ENCODE measurements at places on chromosomes 11 and 22.

DNA sequence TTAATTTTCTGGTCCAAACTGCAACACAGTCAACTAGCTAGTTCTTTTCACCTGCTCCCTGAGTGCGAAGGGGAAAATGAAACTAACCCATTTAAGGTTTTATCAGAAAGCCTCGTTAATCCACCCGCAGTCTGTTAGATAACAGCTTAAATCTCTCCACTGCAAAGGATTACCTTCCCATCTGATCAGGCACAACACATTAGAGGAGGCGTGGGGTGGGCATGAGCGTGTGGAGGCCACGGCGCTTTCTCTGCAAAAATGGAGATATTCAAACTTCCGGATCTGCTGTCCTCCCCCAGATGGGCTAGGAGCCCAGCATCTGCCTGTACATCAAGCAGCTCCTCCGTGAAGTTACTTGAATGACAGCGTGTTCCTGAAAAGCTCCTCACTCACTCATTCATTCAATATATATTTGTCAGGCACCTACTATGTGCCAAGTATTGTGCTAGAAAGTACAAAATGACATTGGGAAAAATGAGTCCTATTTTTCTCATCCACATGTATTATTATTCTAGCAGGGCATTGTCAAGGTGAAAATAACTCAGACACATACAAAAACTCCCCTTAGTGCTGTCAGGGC is 13.5 kb upstream of the ANKK1 start:
- DNase-seq: no peak

GRCh38 chr11:47267876-47268275 is 2.1 kb upstream of the MADD start:
- no peak for DNase-seq

DNA sequence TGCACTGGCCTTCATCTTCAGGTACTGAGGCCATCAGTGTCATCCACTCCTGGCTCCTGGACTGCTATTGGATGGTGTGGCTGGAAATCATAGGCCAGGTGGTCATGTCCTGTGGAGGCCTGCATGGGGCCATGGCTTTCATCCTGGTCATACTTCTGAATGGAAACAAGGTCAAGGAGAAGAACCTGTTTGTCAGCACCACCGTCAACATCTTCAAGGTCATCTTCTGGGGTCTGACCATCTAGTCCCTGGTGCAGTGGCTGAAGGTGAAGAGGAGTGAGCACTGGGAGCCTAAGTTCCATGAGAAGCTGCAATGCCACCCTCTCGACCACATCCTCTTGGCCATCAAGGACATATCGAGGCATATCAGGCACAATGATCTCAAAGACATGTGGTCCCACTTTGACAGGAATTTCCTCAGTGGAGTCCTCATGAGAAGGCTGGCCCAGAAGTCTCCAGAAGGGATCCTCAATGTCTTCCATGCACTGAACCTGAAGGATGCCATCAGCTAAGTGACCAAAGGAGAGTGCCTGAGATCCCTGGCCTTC is 120.0 kb upstream of the SERPIND1 start:
- DNase-seq: no peak

GRCh38 chr22:37803195-37803638 is 4.5 kb upstream of the GCAT start:
- DNase-seq: no peak

DNA sequence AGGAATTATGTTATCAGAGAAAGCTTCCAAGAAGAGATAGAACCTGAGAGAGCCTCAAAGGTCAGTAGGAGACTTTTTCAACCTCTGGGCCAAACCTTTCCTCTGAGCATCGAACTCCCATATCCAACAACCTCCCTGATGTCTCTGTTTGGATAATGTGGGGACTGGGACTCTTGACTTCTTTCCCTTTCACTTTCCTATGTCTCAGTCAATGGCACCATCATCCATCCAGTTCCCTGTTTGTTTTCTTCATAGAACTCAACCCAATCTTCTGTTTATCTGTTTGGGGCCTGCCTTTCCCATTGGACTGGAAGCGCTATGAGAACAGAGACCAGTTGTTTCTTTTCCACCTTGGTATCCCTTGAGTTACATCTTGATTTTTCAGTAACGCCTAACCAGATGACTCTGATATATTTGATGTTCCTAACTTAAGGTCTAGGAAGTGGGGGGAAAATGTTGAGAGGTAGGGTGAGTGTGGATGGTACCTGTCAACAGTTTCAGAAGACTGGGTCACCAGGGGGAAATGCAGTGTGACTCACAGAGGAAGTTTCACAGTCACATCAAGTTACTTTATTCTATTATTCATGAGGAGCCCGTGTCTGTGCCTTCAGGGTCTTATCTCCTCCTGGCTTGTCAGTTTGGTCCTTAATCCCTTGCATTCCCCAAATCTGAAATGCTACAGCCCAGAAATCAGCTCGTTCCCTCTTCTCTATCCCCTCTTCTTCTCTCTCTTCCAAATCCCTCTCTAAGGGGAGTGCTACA is 4.5 kb upstream of the KCNE3 start:
- no peak for DNase-seq

GRCh38 chr11:72513411-72513810 is 79.1 kb upstream of the CLPB start:
- no peak for DNase-seq

DNA sequence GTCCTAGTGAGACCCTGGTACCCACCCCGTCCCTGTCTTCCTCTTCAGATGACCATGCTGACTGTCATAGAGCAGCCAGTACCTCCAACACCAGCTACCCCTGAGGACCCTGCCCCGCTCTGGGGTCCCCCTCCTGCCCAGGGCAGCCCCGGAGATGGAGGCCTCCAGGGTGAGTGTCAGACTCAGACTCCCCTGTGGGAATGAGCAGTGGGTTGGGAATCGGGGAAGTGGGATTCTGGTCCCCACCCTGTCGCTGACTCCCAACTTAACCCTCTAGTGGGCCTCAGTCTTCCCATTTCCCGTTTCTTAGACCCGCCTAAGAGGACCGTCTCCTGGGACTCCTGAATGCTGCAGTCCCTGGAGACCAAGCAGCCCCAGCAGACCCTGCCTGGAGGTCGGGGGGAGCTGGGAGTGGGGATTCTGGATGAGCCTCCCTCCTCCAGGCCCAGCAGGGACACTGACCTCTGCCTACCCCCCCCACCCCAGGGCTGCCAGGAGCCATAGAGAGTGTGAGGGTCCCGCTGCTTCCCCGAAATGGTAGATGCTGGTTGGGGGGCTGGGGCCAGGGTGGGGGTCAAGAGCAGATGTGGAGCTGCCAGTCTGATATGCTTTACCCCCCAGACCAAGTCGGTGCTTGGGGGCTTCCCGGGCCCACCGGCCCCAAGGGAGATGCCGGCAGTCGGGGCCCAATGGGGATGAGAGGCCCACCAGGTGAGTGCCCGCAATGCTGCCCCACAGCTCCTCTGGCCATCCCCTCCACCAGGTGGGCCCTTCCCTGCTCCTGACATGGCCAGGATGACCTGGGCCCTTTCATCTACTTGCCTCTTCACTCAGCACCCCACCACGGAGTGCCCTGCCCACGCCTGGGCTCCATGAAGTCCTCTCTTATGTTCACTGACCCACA is 25.5 kb downstream of the EMID1 start:
- DNase-seq: no peak

- DNase-seq: no peak
Measured at GRCh38 chr11:104390651-104391050, 226.7 kb upstream of the PDGFD start.

GRCh38 chr11:102564110-102564509 is 33.6 kb upstream of the MMP7 start:
- no peak for DNase-seq

- peak; percentile 94 for DNase-seq
Measured at GRCh38 chr11:77449060-77449521, 24.8 kb downstream of the PAK1 start.

DNA sequence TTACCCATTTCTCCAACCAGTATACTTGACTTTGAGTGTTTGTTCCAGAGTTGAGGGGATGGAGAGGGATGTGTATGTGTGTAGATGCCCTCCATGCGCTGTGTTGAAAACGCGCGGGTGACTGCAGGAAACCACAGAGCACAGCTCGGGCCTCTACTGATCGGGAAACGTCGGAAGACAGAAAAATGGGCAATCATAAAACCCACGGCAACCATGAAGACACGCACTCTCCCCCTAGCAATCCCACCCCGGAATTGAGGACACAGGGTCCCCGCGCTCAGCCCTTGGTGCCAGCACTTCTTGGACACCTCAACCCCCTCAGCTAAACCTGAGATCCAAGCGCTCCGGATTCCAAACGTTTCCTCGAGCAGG is 251 bp upstream of the UQCC3 start:
- peak; percentile 67 for DNase-seq

GRCh38 chr11:121733858-121734257 is 281.1 kb upstream of the SORL1-AS1 start:
- DNase-seq: no peak

- DNase-seq: no peak
Measured at GRCh38 chr22:37157516-37158285, 8.0 kb upstream of the IL2RB start.

DNA sequence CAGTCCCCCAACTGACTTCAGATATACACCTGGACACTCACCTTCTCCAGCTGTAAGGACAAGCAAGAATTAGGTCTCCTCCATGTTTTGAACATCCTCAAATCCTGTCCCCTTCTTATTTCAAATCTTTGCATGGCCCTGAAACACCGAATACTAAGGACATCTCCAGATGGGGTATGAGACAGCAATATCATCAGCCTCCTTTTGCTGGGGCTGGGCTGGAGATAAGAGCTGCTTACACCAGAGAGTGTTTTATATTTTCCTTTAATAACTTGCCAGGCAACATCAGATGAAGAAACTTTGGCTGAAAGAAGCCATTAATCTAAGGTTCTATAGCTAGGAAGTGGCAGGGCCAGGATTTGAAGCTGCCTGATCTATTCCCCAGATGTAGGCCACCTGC is 21.6 kb downstream of the TUG1 start:
- DNase-seq: no peak

DNA sequence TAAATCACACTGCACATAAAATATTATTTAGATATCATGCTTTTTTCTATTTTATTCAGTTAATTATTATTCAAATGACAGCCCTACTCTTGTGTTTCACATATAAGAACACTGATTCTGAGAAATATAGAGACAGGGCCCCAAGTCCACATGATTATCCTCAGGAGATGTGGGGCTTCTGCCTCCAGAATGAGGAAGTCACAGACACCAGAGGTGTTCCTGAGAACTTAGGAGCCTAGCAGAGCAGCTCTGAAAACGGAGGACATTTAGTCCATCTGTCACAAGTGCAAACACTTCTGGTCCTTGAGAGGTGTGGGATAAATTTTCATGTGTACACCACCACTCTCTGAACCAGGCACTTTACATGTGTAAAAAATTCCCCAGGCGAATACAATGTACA is 26.2 kb downstream of the TRIM66 start:
- DNase-seq: no peak

- no peak for DNase-seq
Measured at GRCh38 chr11:1157341-1157644, 460 bp upstream of the MUC5AC start.

- no peak for DNase-seq
Measured at GRCh38 chr22:39719559-39720450, 149.3 kb downstream of the CACNA1I start.

DNA sequence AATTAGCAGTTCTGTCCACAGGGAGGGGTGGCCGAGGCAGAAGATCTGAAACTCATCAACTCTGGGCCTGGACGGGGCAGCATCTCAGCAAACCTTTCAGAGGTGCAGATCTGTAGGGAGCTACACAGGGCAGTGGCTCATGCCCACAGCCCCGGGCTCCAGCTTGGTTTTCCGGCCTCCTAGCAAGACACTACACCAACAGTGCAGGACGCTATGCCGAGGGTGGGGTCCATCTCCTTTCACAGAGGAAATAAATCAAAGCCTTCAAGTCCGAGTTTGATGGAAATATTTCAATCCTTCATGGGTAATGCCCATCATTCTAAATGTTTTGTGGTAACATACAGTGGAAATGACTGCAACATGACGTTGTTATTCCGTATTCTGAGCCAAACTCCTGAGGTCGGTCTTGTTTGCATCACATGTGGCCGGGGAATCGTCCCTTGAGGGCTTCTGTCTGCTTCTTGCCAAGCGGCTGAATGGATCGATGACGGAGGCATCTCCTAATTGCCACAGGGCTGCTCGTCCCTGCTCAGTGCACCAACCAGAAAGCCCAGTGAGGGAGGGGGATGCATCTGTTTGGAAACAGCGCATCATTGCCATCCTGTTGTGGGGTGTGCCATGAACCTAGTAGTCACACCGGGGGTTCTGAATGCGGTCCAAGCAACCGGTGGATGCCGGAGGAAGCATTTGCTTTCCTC is 30.0 kb downstream of the LINC01488 start:
- DNase-seq: no peak

- DNase-seq: no peak
Measured at GRCh38 chr11:97158243-97158642, 768.4 kb downstream of the JRKL start.

DNA sequence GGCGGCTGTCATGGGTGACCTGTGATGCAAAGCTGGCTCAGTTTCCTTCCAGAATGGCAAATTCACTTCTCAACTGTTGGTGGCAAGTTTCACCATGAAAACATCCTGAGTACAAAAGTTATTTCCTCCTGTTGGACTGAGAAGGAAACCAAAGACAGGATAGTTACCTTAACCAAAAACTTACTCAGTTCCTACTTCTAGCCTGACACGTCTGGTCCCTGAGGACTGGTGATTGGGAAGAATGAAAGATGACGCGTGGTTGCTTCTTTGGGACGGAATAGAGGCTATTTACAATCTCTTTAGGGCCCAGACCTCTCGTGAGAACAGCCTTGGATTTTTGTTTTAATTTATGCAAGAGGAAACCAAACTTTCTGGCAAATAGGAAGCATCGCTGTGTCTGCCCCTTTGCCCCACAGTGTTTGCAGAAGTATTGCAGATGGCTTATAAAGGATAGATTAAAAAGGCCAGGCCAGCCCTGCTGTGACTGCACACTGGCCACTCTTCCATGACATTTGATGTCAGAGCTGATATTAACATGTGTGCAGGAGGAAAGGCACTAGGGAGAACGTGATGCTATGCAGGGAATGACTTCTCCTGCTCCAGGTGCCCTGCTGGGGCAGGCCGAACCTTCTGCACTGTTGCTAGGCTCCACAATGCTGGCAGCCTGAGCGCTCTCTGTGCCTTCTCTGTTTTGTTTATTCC is 7.6 kb downstream of the VPS26B start:
- peak; percentile 44 for DNase-seq

- DNase-seq: no peak
Measured at GRCh38 chr11:73398721-73399120, 22.5 kb downstream of the RELT start.

DNA sequence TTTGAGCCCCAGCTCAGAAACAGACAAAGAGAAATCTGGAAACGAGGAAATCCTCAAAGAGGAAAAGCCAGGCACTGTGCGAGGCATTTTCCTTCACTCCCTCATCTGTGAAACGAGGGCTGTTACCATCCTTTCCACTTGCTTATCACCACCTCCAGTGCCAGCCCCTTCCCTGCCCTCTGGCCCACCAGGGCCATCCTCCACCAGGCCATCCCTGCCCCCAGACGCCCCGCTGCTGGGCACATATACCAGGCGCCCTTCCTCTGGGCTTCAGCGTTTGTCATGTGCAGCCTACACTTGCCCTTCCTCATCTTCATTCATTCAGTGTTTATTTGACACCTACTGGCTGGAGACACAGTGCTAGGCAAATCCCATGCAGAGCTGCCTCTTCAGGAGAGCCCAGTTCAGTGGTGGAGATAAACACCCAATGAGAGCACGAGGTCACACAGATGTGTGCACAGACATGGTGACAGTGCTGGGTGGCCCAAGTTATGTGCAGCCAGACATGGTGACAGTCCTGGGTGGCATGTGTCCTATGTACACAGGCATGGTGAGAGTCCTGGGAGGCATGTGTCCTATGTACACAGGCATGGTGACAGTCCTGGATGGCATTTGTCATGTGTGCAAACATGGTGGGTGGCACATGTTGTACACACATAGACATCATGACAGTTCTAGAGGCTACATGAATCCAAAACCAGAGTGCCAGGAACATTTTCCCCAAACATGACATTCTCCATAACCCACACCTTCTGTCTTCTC is 9.7 kb downstream of the SPTBN2 start:
- DNase-seq: no peak
